Activated T-helper 17 cell treated with anti-CD3 and anti-CD28 coated beads, Interleukin-2, amount 50 U/mL, for 72 hours (primary cell): ENCODE measurements at places on chromosomes 2 and 18.

- no peak for ATAC-seq
Observed at GRCh38 chr2:27091746-27092695, 5.4 kb downstream of the KHK start.

GRCh38 chr18:70246061-70246466, 40.6 kb upstream of the RTTN start:
- ATAC-seq = no peak

DNA sequence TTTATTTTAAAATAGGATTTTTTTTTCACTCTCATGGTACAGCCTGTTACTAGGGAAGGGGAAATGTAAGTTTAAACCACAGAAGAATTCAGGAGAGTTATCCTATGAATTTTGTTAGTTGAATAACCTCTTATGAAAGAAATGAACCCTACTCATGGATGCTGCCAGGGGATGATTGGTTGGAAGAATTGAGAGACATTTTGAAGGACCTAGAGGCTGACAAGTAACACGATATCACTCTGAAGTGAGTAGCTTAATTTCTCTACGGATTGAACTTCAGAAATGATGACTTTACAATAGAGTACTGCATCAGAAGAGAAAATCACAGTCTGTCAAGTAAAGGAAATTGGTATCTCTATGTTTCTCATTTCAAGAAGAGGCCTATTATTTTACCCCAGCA, 1346.2 kb downstream of the SUCLG1 start:
- ATAC-seq = no peak

DNA sequence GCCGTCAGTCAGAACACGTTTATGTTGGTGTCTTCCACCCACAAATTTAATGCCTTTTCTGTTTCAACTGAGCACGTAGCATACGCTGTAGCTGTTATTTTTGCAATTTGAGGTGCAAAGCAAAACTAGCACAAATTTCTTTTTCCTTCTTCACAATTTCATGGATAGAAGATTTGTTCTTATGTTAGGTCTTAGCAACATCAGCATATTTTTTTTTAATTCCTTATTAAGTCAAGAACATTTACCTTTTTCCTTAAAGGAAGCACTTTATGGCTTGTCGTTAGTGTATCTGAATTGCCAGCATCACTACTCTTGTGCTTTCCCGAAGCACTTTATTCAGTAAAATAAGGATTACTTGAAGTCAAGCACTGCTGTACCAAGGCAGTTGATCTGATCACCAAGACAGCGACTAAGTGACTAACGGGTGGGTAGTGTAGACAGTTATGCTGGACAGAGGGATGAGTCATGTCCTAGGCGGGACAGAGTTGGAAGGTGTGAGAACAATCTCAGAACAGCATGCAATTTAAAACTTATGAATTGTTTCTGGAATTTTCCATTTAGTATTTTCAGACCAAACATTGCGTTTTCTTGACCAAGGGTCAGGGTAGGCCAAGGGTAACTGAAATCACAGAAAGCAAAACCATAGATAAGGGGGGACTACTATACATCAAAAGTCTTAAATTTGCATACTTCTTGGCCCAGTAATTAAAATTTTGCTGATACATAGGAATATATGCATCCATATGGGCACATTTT, 13.3 kb downstream of the BABAM2 start:
- ATAC-seq = peak; percentile 43

DNA sequence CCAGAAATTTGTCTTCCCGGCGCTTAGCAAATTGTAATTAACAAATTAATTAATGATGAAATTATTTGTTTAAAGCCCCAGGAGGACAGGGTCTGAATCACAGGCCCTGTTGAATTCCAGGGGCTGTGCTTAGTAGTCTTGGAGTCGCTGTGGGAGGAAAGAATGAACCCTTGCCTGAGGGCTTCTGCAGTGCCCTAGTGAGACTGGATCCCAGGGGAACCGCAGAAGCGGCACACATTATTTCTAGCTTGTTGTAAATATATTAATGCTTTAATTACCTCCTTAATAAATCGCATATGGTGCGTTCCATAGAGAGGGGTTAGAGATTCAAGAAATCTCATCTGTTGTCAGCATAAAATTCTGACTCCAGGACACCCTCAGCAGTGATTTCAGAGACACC, 235.4 kb downstream of the CELF4 start:
- ATAC-seq = no peak

GRCh38 chr2:61419570-61419969, 51.3 kb downstream of the USP34 start:
- no peak for ATAC-seq

- no peak for ATAC-seq
Observed at GRCh38 chr2:39679805-39680204, 14.1 kb downstream of the TMEM178A start.

GRCh38 chr2:144364944-144365738, 154.8 kb downstream of the ZEB2 start:
- ATAC-seq = peak; percentile 61

- peak; percentile 40 for ATAC-seq
Observed at GRCh38 chr18:63907664-63908063, at the start of gene SERPINB10. SERPINB10 (plus strand) TSS chr18:63907958; CDS start chr18:63915511, 7,553 bp downstream.

- ATAC-seq = no peak
Observed at GRCh38 chr2:210099940-210100339, 71.3 kb downstream of the KANSL1L start.

DNA sequence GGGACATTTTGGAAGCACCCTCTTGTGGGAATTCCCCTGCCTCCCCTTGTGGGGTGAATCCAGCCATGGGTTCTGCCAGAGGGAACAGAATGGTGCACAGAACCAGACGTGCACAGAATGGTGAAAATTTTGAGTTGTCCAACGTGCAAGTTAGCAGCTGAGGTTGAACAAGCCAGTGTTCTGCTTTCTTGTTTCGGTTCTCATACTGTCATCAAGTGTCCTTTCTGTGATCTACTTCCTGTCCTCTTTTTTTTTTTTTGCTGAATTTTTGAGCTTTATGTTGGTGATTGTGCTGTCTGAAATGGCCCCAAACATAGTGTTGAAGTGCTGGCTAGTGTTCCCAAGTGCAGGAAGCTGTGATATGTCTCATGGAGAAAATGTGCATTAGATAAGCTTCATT, 21.5 kb upstream of the REEP1 start:
- peak; percentile 31 for ATAC-seq

DNA sequence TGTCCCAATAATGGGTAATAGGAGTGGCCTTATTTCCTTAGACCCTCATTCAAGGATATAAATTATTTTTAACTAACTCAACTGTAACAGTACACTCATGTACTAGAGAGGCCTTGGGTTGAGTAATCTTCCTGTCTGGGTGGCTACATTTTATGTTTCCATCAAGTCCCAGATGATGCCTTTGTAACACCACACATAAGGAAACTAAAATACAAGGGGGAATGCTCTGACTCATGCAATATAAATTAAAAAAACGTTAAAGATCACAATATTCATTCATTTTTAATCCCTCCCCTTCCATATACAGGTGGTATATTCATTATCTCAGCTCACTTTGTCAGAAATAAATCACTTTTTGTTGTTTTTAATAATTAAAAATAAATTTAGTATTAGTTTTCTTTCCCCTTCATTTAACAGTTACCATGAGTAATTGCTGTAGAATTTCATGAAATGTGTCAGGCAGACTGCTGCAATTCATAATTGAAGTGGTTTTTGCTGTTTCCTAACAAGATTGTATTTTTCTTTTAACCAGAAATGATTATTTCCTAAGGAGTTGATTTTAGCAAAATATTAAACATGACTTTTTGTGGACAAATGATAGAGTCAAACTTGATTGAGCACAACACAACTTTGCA, 1403.6 kb downstream of the SUCLG1 start:
- no peak for ATAC-seq

GRCh38 chr2:195428673-195429072, 228.4 kb upstream of the SLC39A10 start:
- no peak for ATAC-seq

GRCh38 chr18:56003720-56004088, 415.7 kb upstream of the TCF4 start:
- no peak for ATAC-seq

DNA sequence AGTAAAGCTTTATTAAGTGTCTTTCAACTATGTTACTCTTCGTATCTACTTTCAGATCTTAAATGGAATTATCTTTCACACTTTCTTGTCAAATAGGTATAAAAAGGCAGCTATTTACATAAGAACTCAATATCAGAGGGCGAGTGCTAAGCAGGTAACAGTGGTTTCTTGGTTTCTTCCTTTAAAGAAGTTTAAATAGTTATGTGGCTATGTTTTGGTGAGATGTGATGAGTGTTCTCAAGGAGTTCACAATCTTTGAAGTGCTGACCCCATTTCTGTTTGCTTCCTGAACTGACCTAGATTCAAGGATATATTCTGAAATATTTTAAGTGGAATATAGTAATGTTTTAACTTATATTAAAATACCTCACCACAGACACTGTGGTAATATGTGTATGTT, 161.9 kb downstream of the DPP4 start:
- peak; percentile 29 for ATAC-seq

- no peak for ATAC-seq
Observed at GRCh38 chr2:109619032-109619615, 5.0 kb downstream of the SOWAHC start.

DNA sequence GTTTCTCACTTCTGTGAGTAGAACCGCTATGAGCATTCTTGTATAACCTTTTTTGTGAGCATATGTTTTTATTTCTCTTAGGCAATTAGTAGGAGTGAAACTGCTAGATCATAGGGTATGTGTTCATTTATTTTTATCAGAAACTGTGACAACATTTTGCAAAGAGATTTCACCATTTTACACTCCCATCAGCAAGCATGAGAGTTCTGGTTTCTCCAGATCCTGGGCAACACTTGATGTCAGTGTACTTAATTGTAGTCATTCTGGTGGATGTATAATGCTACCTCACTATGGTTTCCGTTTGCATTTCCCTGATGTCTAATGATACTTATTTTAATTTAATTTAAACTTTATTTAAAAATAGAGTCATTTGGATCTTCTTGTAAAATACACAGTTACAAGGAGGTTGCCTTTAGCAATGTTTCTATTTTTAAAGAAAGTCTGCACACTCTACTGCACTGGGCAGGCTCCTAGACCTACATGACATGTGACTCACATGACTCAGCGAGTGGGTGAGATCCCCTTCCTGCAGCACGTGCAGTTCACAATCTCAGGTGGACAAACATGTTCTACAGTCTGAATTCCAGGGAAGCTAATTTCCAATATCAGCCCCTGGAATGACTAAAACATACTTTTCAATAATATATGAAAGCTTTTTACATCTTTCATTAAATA, 127.0 kb upstream of the BCL2L11 start:
- ATAC-seq = no peak

DNA sequence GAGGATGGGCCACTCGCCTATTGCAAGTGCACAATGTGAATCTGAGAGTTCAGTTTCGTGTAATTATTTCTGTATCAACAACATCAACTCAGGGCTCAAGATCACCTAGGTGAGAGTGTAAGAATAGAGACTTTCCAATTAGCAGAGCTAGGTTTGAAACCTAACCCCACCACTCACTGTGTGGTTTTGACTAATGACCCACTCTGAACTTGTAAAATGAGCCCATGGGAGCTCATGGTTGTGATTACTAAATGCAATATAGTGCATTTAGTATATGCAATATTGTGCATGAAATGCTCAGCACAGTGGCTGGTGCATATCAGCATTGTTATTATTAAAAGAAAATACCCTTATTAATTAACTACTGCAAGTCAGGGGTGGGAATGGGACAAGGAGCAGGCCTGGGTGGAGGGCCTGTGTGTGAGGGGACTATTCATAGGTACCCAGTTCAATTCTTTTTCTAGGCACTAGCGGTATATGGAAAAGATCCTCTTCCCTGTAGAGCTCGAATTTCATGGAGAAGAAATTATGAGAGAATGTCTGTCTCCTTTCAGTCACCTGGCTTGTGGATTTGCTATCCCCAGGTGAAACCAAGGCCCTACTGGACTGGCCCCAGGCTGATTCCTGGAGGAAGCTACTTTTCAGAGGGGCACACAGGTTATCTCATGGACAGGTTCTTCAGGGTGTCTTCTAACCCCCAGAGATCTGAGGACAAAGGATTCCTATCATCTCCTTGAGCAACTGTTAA, 169.5 kb downstream of the GFPT1 start:
- ATAC-seq = no peak

- ATAC-seq = no peak
Observed at GRCh38 chr2:120764492-120764891, 28.8 kb downstream of the GLI2 start.

GRCh38 chr18:62954366-62954765, 239.0 kb downstream of the PHLPP1 start:
- ATAC-seq = no peak

- no peak for ATAC-seq
Observed at GRCh38 chr2:127514076-127514475, 12.2 kb downstream of the IWS1 start.

DNA sequence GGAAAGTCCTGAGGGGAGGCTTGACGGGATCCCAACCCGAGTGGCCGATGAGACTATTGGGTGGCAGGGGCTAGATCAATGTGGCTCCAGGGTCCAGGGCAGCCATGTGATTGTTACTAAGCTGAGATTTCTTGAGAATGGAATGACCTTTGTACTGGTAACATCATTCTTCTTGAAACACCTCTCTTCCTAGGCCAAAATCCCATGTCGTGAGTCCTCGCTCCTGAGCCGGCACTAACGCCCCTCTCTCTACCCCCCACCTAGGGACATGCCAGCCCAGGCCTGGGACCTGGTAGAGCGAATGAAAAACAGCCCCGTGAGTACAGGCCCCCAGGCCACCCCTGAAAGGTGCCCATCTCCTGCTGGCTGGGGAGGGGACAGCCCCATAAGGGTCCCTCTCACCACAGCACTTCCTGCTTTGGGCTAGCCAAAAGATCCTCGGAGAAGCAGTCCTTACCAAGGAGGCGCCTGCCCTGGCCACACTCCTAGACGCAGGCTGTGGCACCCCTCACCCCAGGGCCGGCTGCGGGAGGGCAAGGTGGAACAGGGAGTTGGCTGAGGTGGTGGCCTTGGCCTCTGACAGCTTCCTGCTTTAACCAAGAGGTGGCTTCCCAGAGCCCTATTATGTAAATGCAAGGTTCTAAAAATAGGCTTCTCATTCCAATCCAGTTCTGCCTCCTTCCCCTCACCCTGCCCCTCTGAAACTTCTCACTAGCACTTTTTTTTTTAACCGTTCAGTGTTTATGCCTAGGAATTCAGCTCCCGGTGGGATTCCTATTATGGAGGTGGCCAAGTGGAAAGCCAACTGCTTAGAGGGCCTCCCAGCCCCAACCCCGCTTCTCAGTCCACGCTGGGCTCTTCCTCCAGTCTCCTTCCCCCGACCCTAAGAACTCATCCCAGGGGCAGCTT, 126.6 kb upstream of the PPP1CB start:
- ATAC-seq = peak; percentile 79

GRCh38 chr2:71546777-71547281, 93.5 kb downstream of the DYSF start:
- ATAC-seq = no peak

DNA sequence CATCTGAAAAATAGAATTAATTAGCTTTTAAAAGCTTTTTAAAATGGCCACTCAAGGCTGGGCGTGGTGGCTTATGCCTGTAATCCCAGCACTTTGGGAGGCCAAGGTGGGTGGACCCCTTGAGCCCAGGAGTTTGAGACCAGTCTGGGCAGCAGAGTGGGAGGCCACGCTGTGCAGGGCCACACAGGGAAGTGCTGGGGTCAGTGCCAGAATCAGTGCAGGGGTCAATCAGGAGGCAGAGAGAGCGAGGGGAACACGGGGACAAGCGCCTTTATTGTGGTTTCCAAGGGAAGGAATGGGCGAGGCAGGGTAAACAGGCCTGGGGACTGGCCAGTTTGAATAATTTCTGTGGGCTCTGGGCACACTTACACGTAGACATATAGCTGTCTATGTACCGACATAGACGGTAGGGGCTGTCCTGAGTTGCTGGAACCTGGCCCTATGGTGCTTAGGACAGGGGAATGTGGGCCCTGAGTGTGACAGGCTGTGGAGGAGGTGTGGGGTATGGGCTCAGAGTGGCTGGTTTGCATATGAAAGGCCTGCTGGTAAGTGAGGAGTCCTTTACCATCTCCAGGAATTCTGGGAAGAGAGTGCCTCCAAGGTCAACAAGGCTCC, 42.9 kb downstream of the DYSF start:
- ATAC-seq = no peak
